ENCODE measurements at places on chromosomes 7 and 10.

- DNase-seq = no peak
Observed at GRCh38 chr7:38881947-38882684, 26.9 kb downstream of the VPS41 start.

GRCh38 chr10:123614888-123615287 is 51.3 kb upstream of the GPR26 start:
- DNase-seq = peak; percentile 28

DNA sequence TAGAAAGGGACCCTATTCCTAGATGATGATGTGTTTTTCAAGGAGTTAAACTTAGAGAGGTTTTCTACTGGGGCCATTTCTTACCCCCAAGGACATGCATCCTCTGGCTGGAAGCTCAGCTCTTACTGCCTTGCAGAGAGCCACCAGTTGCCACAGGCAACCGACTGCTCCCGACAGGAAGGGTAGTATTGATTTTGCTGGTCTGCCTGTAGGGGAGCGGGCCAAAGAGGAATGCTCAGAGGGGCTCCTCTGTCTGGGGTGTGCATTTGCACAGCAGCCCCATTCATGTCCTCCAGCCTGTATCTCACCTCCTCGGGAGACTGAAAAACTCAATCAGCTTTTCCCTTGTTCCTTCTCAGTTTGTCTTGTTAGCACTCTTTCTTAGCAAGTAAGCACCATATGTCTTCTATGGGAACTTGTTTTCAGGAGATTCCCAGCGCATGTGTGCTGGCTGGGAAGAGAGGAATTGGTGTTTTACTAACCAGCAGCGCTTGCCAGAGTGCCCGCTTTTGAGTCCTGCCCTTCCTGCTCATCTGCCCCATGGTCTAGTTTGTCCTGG is 739.0 kb upstream of the GALNT17 start:
- no peak for DNase-seq

DNA sequence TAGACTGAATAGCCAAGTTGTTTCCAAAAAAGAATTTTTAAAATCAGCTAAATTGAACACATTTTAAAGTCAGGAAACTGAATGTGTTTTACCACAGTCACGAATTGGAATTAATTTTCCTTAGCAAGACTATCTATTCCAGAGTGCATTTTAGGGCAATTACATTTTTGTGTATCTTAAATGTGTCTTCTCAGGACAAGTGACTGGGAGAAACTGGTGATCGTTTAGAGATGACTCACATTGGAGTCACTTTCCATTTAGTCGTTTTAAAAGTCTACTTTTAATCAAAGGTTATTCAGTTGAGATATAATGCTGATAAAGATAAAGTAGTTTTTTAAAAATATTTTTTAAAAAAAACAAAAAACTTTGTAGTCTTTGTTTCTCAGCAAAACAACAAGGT is 191.7 kb upstream of the SLC26A5 start:
- DNase-seq = no peak

- DNase-seq = no peak
Observed at GRCh38 chr7:98354052-98354451, 46.8 kb downstream of the BAIAP2L1 start.

GRCh38 chr7:87599336-87599735 is 1.3 kb downstream of the ABCB1 start:
- peak; percentile 2 for DNase-seq

DNA sequence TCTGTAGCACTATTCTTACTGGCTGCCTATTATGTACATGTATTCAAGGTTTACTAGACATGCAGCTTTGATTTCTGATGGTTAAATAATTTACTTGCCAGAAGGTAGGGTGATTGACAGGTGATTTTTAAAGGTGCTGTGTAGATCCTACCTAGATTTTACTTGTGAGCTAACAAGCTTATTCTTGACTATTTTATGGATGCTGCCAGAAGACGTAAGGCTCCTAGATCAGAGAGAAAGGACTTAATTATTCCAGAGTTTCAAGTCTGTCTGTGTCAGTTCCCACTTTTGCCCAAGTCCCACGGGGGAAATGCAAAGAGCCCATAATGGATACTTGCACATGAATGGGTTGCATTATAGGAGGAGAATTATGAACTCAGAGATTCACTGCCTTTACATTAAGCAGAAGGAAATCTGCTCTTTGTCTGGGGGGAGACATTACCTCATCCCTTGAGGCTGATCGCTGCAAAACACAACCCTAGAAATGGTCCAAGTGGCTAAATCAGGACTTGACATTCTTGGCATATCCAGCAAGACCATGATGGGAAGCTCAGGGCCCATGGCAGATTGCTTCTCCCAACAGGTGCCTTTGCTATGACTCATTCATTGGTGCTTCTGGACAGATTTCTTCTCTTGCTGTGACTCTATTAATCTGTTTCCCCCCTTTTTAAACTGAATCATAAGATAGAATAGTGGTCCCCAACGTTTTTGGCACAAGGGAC is 32.1 kb downstream of the GPR158 start:
- DNase-seq = no peak

DNA sequence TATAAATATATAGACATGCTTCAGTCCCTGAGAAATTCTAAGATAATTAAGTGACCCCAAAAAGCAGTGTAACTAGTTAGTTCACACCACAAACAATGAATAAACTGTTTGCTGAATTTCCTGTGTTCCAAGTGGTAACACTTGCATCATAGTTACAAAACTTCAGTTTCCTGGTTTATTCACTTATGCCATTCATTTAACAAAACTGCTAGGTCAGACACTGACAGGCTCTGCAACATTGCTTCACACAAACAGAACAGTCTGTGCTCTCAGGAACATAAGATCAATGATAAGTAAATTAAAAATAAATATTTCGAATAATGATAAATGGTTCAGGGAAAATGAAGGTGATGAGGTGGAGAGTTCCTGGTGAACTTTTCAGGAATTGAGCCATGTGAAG is 133.3 kb upstream of the NAMPT start:
- no peak for DNase-seq

GRCh38 chr7:65955718-65956117 is 26.3 kb downstream of the GUSB start:
- DNase-seq = no peak

Measured in activated T-cell treated with anti-CD3 and anti-CD28 coated beads for 1 hour (primary cell).